ENCODE measurements at places on chromosomes 6 and 20.

GRCh38 chr20:58942549-58942948 is 38.5 kb upstream of the NELFCD start:
- DNase-seq = no peak

GRCh38 chr6:17648745-17649144 is 48.6 kb downstream of the FAM8A1 start:
- no peak for DNase-seq

- DNase-seq = no peak
These were observed 3.9 kb upstream of the ZBTB9 start for GRCh38 chr6:33450434-33450833.

DNA sequence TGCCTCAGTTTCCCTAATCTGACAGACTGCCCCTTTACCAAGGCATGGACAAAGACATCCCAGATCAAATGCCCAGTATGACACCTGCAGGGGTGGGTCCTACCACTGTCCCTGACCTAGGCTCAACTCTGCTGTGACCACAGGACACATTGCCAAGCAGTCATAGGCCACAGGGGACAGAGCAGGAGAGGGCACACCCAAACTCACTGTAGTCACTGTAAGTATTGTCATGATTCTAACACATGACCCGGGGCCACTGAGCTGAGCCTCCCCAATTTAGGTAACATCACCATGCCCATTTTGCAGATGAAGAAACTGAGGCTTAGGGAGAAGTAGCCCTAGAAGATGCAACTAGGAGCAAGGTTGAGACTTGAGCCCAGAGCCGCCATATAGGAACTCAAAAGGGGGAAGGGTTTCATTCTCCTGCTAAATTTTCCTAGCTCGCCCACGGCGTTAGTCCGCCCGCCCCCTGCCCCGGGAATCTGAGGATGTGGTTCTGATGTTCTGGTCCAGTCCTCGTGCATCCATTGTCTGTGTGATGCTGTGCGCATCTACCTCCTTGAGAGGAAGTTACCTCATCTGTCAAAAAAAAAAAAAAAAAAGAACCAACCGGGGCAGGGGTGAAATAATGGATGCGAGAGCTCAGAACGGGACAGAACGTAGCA is 44.8 kb downstream of the PMEPA1 start:
- DNase-seq = no peak
